ENCODE measurements at places on chromosomes 2 and 18. TPM values are rescaled to one million over a fixed set of nuclear protein-coding genes. Genes with fewer than 3 reads are reported as not detected.

RGPD5 gene
- 28.1 TPM for total RNA-seq

CRYGC gene
- total RNA-seq: not detected

HOXD1 gene
- total RNA-seq: 11.5 TPM

DYSF gene
- 14.9 TPM for total RNA-seq

PFN4 gene
- total RNA-seq: not detected

HOXD12 gene
- not detected for total RNA-seq

ALPG gene
- total RNA-seq: not detected

DNA sequence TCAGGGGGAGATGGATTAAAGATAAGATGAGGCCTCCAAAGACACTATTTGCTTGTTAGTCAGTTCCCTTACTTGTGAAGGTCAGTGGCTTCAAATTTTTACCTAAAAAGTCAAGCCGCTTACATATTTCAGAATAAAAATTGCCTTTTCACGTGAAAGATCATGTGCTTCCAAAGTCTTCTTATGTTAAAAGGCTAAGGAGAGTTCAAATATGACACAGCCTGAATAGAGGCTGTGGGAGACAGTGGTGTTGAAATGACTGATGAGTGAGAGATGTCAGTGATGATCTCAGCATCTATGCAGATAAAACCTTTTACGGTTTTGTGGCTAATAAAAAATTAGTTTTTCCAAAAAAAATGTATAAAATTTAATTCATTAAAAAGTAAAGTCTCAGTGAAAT is 40.5 kb downstream of the UPP2 start:
- no peak overlapping the region for H3K4me3 ChIP-seq
- DNase-seq: no peak
- H3K27me3 ChIP-seq: no peaks in the 10 kb centered on the region
- no peaks in the 10 kb centered on the region for H3K4me1 ChIP-seq

DNA sequence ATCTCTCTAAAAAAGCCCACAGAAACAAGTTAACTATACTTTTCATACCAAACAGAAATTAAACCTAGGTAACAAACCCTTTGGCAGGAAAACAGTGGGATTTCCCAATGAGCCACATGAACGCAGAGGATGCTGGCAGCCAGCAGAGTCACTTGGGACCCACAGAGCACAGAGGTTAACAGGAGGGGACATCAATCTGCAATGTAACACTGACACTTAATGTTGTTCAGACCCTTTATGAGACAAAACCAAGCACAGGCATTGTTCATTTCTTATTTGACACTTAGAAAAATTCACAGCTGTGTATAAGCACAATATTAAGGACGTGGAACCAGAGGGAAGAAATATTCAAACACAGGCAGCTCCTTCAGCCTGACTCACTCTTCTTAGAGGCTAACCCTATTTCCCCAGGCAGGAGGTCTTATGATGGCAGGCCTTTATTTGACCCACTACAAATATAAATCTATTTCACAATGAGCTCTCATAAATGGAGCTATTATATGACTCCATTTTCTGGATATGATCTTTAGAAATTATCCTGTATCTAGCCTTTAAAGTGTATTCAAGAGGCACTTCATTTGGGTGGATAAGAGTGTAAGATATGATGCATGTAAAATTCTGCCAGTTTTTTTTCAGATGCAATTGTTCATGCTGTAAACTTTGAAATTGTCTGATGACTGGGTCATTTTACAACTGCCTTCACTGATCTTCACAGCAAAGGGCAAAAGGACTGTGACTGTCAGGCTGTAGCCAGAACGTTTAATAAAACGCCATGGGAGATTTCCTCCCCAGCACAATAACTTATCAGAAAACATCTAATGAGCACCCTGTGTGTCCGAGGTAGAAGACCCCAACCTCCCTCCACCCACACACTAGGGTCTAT is 132.8 kb upstream of the SATB2 start:
- H3K4me1 ChIP-seq: no peaks in the 10 kb centered on the region
- H3K27ac ChIP-seq: no peak overlapping the region
- H3K4me3 ChIP-seq: no peak overlapping the region
- no peaks in the 10 kb centered on the region for H3K27me3 ChIP-seq
- DNase-seq: no peak

GRCh38 chr2:184927040-184927439 is 328.7 kb downstream of the ZNF804A start:
- no peak overlapping the region for H3K4me3 ChIP-seq
- H3K27me3 ChIP-seq: no peaks in the 10 kb centered on the region
- DNase-seq: no peak
- no peak overlapping the region for H3K27ac ChIP-seq
- H3K4me1 ChIP-seq: no peaks in the 10 kb centered on the region

GRCh38 chr2:216082805-216083204 is 1.1 kb downstream of the TMEM169 start:
- H3K36me3 ChIP-seq: no peaks in the 10 kb centered on the region
- H3K4me3 ChIP-seq: no peak overlapping the region
- H3K27ac ChIP-seq: no peak overlapping the region

DNA sequence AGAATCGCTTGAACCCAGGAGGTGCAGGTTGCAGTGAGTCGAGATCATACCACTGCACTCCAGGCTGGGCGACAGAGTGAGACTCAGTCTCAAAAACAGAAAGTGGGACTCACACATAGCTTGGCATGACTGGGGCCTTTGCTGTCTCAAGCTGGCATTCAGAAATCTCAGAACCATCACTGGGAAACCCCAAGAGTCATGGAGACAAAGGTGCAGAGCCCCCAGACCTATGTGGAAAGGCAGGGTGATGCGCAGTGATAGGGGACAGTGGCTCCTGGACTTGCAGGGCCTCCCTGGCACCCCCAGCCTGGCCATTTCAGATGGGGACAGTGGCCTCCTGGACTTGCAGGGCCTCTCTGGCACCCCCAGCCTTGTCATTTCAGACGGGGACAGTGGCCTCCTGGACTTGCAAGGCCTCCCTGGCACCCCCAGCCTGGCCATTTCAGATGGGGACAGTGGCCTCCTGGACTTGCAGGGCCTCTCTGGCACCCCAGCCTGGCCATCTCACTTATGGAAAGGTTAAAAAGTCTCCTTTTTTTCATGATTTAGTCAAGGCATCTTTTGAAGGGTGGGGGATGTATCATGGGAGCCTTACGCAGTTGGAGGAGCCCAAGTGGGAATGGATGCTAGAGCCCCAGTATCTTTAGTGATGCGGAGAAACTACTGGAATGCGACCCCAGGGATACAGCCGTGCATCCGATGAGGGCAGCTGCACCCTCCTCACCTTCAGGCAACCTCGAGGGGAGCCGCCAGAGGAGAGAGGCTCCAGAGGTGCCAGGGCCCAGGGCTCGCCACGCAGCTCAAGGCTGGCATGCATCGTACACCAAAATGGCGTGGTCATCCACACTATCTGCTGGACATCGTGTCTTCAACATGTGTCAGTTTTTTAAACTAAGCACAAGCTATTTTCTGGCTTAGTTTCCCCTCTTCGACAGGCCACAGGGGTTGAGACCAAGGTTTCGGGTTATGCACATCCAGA is 30.5 kb downstream of the ZNF516 start:
- no peak overlapping the region for H3K27ac ChIP-seq
- H3K36me3 ChIP-seq: no peaks in the 10 kb centered on the region
- no peaks in the 10 kb centered on the region for H3K27me3 ChIP-seq
- H3K4me1 ChIP-seq: no peaks in the 10 kb centered on the region
- H3K4me3 ChIP-seq: no peak overlapping the region
- DNase-seq: no peak

- H3K36me3 ChIP-seq: no peaks in the 10 kb centered on the region
- H3K4me3 ChIP-seq: no peak overlapping the region
- H3K4me1 ChIP-seq: no peaks in the 10 kb centered on the region
- H3K27me3 ChIP-seq: no peaks in the 10 kb centered on the region
Measured at GRCh38 chr2:232061265-232061664, 99.8 kb downstream of the DIS3L2 start.

DNA sequence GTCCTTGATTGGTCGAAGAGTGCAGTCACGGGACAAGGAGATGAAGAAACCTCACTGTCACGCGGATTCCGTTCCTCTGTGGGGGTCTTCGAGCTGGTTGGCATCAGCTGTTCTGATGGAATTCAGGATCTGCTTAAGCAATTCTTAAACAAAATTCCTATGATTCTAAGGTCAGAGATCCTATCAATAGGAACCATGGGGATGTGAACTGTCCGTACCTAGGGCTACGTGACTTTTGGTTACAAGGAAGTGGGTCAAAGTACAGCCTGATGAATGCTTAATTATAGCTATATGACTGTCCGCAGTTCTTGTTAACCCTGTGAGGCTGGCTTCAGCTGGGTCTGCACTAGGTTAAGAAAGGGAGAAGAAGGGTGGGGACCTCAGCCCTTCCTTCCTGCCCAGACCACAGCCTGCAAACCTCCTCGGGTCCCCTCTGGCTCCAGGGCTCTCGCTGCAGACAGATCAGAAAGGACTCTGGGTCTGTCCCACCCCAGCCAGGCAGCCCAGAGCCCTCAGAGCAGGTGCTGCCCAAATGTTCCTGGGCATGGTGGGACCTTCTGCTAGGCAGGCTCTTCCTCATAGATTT is 44.2 kb upstream of the TAF1B start:
- peaks cover 5% of the 10 kb centered on the region for H3K4me1 ChIP-seq
- no peaks in the 10 kb centered on the region for H3K36me3 ChIP-seq
- no peaks in the 10 kb centered on the region for H3K27me3 ChIP-seq
- H3K4me3 ChIP-seq: peak overlapping the region; percentile 27
- H3K27ac ChIP-seq: peak overlapping the region; percentile 87
- DNase-seq: no peak

- no peak for DNase-seq
- no peaks in the 10 kb centered on the region for H3K36me3 ChIP-seq
- no peaks in the 10 kb centered on the region for H3K27me3 ChIP-seq
Measured at GRCh38 chr2:48120759-48121242, 214.5 kb upstream of the FBXO11 start.

GRCh38 chr18:60984510-60984909 is 348.7 kb upstream of the CDH20 start:
- no peaks in the 10 kb centered on the region for H3K36me3 ChIP-seq
- H3K4me1 ChIP-seq: no peaks in the 10 kb centered on the region
- no peak for DNase-seq
- H3K27ac ChIP-seq: no peak overlapping the region
- H3K4me3 ChIP-seq: no peak overlapping the region
- H3K27me3 ChIP-seq: no peaks in the 10 kb centered on the region

- no peaks in the 10 kb centered on the region for H3K36me3 ChIP-seq
- H3K4me1 ChIP-seq: no peaks in the 10 kb centered on the region
- no peak overlapping the region for H3K27ac ChIP-seq
- no peak overlapping the region for H3K4me3 ChIP-seq
- H3K27me3 ChIP-seq: no peaks in the 10 kb centered on the region
Measured at GRCh38 chr2:134421556-134422328, 167.9 kb downstream of the MGAT5 start.

DNA sequence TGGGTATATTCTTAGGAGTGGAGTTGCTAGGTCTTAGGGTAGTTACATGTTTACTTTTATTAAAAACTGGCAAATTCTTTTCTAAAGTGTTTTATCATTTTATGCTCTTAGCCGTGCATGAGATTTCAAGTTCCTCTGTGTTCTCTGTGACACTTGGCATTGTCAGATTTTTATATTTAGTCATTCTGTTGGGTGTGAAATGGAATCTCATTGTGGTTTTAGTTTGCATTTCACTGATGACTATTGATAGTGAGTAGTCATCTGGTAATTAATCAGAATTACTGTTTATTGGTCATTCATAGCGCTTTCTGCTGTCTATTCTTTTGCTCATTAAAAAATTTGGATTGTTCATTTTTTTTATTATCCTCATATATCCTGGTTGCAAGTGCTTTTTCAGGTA is 34.1 kb downstream of the RAB3GAP1 start:
- no peak for DNase-seq
- no peak overlapping the region for H3K27ac ChIP-seq
- H3K4me3 ChIP-seq: no peak overlapping the region
- no peaks in the 10 kb centered on the region for H3K4me1 ChIP-seq

- H3K4me3 ChIP-seq: no peak overlapping the region
- no peak overlapping the region for H3K27ac ChIP-seq
- peaks cover 90% of the 10 kb centered on the region for H3K36me3 ChIP-seq
Measured at GRCh38 chr2:127986548-127987079, 41.2 kb downstream of the SAP130 start.

GRCh38 chr2:211144078-211144477 is 587.7 kb downstream of the CPS1 start:
- H3K36me3 ChIP-seq: no peaks in the 10 kb centered on the region
- H3K27ac ChIP-seq: no peak overlapping the region
- no peak overlapping the region for H3K4me3 ChIP-seq
- no peaks in the 10 kb centered on the region for H3K4me1 ChIP-seq

DNA sequence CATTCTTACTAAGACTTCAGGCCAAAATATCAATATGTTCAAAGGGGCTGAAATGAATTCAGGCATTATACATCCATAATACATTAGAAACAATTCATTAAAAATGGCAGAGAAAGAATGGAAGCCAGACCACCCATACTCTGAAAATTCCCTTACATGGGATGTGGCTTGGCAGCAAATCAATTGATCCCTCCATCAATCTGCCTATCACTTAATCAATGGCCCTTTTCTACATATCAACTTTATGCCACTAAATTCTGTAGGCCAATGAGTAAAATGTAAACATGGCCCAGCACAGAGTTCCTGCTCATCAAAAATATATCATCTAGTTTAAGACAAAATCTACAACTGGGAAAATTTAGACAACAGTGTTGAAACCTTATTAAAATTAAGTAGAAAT is 41.8 kb upstream of the SLC14A2 start:
- no peaks in the 10 kb centered on the region for H3K4me1 ChIP-seq
- no peaks in the 10 kb centered on the region for H3K27me3 ChIP-seq
- H3K36me3 ChIP-seq: no peaks in the 10 kb centered on the region
- H3K4me3 ChIP-seq: no peak overlapping the region
- H3K27ac ChIP-seq: no peak overlapping the region
- DNase-seq: no peak

GRCh38 chr18:36366994-36367839 is 69.7 kb downstream of the FHOD3 start:
- no peak overlapping the region for H3K4me3 ChIP-seq
- H3K36me3 ChIP-seq: no peaks in the 10 kb centered on the region
- H3K4me1 ChIP-seq: no peaks in the 10 kb centered on the region
- no peak overlapping the region for H3K27ac ChIP-seq

DNA sequence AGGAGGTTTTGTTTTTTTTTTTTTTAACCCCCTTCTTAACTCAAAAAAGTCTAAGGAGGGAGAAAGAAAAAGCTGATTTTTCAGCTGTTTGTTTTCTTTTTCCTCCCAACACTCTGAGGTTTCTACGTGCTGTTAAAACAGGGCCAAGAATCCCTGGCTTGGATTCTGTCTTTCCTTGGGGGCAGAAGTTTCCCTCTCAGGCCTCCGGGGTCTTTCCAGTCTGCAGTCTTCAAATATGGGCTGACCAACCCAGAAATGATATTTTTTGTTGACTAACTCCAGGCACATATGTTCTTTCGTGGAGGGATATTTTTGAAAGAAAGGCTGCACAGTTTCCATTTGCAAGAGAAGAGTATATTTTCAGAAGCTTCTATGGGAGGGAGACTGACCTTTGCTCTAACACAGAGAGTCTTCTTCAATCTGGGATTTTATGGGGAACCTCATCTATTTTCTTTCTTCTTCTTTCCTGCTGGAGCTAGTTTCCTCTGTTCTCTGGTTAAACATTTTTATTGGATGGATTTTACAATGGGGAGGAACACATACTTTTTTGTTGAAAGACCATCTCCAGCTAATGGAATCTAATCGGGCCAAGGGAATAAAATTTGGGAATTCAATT is 93.3 kb upstream of the SPRED2 start:
- H3K4me1 ChIP-seq: no peaks in the 10 kb centered on the region
- H3K36me3 ChIP-seq: no peaks in the 10 kb centered on the region
- no peak for DNase-seq
- no peaks in the 10 kb centered on the region for H3K27me3 ChIP-seq
